ENCODE measurements at places on chromosomes 11 and 22. TPM values are rescaled to one million over a fixed set of nuclear protein-coding genes. Genes with fewer than 3 reads are reported as not detected.

DNA sequence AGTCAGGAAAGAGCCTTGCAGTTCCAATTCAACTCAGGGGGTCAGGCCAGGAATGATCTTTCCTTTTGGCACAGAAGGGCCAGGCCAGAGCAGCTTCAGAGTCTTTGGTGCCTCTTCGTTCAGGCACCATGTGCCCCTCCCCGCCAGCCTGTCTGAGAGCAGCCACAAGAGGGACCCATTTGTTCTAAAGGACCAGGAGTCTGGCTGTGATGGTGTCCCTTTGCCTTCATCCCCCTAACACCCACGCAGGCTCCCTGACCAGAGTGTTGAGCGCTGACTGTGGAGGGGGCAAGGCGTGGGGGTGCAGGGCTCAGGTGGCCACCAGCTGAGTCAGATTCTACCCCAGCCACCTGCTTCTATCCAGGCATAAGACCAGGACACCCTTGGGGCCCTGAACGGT is 156.4 kb downstream of the TTC17 start:
- H3K27me3 ChIP-seq: no peaks in the 10 kb centered on the region
- H3K27ac ChIP-seq: no peak overlapping the region
- no peak for DNase-seq
- H3K4me1 ChIP-seq: no peaks in the 10 kb centered on the region

The C11orf86 gene
- not detected for total RNA-seq

DNA sequence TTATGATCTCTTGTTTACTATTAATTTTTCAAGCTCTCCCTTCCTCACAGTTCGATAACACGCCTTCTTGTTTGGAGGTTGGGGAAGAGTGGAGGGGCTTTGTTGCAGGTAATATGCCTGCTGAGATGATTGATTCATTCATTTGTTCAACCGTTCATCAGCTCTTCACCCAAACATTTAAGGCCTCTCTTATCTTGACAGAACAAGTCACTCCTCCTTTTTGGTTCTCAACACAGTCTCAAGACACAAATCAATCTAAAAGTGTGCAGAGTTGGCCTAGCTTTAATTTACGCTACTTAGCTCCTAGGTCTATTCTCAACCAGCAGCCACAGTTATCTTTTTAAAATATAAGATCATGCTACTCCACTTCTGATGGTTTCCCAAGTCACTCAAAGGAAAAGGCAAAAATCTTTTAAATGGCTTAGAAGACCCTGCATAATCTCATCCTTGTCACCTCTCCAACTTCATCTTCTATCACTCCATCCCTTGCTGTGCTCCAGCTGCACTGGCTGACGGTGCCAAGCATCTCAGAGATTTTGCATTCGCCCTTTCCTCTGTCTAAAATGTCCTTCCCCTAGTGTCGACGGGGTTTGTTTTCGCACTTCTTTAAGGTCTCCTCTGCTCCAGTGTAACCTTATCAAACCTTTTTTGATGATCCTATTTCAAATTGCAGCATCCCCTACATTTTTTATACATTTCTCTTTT is 60.3 kb downstream of the AMBRA1 start:
- DNase-seq: no peak
- H3K36me3 ChIP-seq: no peaks in the 10 kb centered on the region
- no peak overlapping the region for H3K4me3 ChIP-seq
- H3K4me1 ChIP-seq: no peaks in the 10 kb centered on the region
- H3K27me3 ChIP-seq: no peaks in the 10 kb centered on the region

The OTOG gene
- total RNA-seq: not detected

The SPDYC gene
- not detected for total RNA-seq

GRCh38 chr22:30541961-30542810 is 4.4 kb downstream of the SEC14L6 start:
- no peaks in the 10 kb centered on the region for H3K36me3 ChIP-seq
- peak overlapping the region; percentile 67 for H3K4me3 ChIP-seq
- H3K27me3 ChIP-seq: no peaks in the 10 kb centered on the region
- no peak overlapping the region for H3K27ac ChIP-seq
- peaks cover 12% of the 10 kb centered on the region for H3K4me1 ChIP-seq

DNA sequence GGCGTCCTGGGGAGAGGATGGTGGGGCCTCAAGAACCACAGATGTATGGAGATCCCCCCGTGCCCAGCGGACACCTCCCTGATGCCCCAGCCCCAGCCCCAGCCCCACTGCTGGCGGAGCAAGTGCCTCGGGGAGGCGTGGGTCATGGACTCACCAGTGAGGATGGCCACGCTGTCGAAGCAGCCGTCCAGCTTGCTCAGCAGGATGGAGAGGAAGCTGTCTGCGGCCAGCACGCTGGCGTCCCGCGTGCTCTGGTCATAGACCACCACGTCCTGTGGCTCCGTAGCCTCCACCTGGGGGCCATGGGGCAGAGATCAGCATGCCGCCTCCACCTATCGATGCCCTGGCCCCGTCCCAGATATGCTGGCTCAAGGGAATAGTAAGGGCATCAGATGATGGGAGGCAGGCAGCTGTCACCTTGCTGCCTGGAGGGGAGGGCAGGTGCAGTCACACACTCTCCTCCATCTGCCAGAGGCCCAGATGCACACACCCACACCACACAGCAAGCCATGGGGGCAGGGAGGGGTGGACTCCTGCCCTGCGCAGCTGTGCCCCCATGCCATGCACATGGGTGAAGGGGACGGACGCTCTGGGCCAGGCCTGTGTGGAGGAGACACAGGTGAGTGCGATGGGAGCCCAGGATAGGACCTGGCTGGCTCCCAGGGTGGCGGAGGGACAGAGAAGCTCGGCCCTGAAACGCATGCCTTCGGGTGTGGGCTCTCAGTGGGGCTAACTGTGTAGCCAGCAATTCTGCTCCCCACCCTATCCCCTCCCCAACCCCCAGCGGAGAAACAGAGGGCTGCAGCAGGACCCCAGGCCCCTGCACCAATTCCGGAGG is 8.2 kb downstream of the DUSP8 start:
- peaks cover 13% of the 10 kb centered on the region for H3K4me1 ChIP-seq
- peaks cover 23% of the 10 kb centered on the region for H3K36me3 ChIP-seq
- H3K4me3 ChIP-seq: no peak overlapping the region
- no peak for DNase-seq
- H3K27ac ChIP-seq: no peak overlapping the region
- no peaks in the 10 kb centered on the region for H3K27me3 ChIP-seq

DNA sequence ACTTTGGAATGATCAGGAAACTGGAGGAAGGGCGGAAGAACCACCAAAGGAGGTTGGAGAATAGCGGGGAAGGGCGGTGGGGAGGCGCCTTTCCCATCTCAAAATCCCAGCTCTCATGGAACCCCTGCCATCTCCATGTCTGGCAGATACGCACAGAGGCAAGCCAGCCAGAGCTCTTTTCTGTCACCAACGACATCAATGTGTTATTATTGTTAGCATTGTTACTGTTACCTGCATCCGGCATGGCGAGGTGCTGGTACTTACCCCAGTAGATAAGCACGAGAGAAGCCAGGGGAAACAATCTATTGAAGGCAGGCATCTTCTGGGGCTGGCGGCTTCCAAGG is 969 bp downstream of the SCN3B start:
- no peak for DNase-seq
- H3K4me1 ChIP-seq: peaks cover 8% of the 10 kb centered on the region
- H3K4me3 ChIP-seq: peak overlapping the region; percentile 70

The BCO2 gene
- 7.2 TPM for total RNA-seq

- DNase-seq: no peak
- no peak overlapping the region for H3K27ac ChIP-seq
- peaks cover 37% of the 10 kb centered on the region for H3K4me1 ChIP-seq
- H3K27me3 ChIP-seq: no peaks in the 10 kb centered on the region
These were observed 31.2 kb downstream of the MTMR3 start for GRCh38 chr22:29914165-29914564.

DNA sequence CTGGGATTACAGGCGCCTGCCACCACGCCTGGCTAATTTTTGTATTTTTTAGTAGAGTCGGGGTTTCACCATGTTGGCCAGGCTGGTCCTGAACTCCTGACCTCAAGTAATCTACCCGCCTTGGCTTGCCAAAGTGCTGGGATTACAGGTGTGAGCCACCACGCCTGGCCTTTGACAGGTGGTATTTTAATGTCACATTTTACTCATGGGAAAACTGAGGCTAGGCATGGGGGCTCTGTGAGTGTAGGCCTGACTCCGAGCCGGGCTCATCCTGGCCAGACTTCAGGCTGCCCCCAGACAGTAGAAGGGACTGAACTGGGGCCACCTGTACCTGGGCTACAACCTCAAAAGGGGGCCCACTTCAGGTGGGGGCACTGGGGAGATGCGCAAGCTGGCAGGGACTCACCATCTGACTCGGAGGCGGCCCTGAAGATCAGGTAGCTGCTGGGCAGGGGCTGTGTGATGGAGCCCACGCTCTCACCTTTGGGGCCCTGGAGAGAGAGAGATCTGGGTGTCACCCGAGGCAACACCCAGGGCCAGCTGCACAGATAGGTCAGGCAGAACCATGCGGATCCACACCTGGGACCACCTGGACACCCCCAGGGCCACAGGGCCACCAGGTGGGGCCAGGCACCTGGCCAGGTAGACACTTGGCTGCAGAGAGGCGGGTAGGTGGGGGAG is 45.8 kb downstream of the OSBPL5 start:
- no peak for DNase-seq
- peaks cover 31% of the 10 kb centered on the region for H3K36me3 ChIP-seq
- no peak overlapping the region for H3K27ac ChIP-seq
- H3K4me1 ChIP-seq: peaks cover 7% of the 10 kb centered on the region
- H3K4me3 ChIP-seq: no peak overlapping the region

DNA sequence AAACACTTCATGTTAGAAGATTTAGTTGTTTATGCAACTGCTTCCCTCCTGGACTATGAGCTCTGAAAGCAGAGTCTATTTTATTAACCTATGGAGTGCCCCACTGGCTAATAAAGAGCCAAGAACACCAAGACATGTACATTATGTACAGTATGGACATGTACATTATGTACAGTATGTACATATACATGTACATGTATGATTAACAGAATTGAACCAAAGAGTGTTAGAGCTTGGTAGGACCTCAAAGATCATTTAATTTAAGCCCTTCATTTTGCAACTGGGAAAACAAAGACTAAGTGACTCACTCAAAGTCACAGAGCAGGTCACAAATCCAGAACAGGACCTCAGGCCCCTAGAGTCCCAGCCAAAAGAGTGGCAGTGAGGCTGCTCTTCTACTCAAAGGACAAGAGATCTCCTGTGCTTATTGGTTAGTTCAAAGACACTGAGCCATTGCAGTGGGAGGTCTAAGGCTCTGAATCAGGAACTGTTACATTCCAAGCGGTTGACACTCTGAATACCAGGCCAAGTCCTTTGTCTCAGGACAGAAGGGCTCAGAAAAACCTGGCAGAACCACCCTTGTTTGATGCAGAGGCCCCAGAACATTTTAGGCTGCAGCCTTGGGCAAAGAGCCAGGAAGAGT is 103.8 kb downstream of the FAM168A start:
- no peaks in the 10 kb centered on the region for H3K27me3 ChIP-seq
- H3K4me3 ChIP-seq: no peak overlapping the region
- H3K36me3 ChIP-seq: no peaks in the 10 kb centered on the region
- peak overlapping the region; percentile 46 for H3K27ac ChIP-seq
- DNase-seq: no peak

GRCh38 chr11:64694821-64695365 is 28.1 kb downstream of the NRXN2 start:
- no peak overlapping the region for H3K4me3 ChIP-seq
- H3K27me3 ChIP-seq: no peaks in the 10 kb centered on the region

GRCh38 chr11:134560066-134560465 is 148.0 kb upstream of the B3GAT1 start:
- H3K4me3 ChIP-seq: no peak overlapping the region
- no peak for DNase-seq
- no peak overlapping the region for H3K27ac ChIP-seq

GRCh38 chr11:11446967-11447366 is 93.9 kb upstream of the CSNK2A3 start:
- H3K36me3 ChIP-seq: no peaks in the 10 kb centered on the region
- H3K27ac ChIP-seq: no peak overlapping the region
- peaks cover 6% of the 10 kb centered on the region for H3K4me1 ChIP-seq
- no peak for DNase-seq
- H3K4me3 ChIP-seq: no peak overlapping the region

Data from thoracic aorta (tissue), 2 donors.